ENCODE measurements at places on chromosomes 7 and 10.

DNA sequence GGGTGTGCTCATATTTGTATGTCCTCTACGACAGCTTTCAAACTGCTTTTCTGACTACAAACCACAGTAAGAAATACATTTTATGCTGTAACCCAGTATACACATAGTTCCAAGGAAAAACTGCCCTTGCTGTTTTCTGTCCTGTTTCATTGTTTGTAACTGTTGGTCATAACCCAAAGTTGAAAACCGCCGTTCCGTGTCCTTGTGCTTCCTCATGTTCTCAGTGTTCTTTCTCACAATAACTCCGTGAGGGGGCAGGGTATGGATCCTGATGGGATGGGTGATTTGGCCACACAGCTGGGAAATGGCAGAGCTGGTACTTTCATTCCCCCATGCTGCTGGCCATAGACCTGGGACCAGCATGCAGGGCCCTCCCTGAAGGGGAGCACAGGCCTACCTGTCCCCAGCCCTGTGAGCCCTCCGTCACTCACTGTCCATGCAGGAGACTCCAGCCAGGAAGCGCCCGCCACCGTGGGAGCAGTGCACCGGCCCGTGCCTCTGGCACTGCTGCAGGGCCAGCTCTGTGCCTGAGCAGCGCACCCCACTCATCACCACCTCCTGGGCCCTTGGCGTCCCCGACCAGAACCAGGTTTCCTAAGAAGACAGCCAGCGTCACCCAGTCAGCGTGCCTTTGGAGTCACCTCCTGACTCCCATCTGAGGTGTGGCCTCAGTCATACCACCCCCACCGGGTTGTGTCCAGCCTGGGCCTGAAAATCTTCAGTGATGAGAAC, 12.7 kb downstream of the LOXL4 start:
- H3K4me1 ChIP-seq = no peaks in the 10 kb centered on the region
- H3K27ac ChIP-seq = no peak overlapping the region
- no peak overlapping the region for H3K4me3 ChIP-seq
- no peak for DNase-seq
- H3K27me3 ChIP-seq = no peaks in the 10 kb centered on the region

GRCh38 chr10:35492386-35493195, 112.5 kb upstream of the GJD4 start:
- peaks cover 20% of the 10 kb centered on the region for H3K4me1 ChIP-seq
- H3K36me3 ChIP-seq = no peaks in the 10 kb centered on the region
- H3K4me3 ChIP-seq = no peak overlapping the region

DNA sequence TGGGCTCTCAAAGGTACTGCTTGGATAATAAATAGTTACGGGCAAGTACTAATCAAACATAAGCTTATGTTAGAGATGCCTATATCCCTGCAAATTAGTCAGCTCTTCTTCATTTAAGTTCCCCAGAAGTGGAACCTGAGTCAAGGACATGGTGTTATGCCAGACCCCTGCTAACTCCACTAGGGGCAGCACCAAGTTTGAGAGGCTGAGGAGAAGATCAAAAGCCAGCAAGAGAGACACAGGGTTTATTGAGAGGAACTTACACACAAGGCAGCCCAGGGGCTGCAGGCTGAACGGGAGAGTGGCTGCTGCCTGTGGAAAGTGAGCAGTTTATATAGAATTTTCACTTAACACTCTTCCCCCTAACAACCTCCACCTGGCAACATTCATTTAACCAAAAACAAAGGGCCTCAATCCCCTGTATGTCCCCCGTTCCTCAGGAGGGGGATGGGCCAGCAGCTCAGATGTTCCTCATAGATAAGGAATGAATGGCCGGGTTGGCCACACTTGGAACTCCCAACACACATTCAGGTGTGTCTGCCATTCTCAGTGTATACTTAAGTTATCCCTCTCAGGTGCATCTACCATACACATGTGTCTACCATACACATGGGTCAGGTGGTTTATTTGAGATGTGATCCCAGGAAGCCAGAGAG, 62.6 kb upstream of the GHITM start:
- no peaks in the 10 kb centered on the region for H3K27me3 ChIP-seq
- H3K36me3 ChIP-seq = no peaks in the 10 kb centered on the region
- H3K4me1 ChIP-seq = no peaks in the 10 kb centered on the region
- H3K27ac ChIP-seq = peak overlapping the region; percentile 3
- H3K4me3 ChIP-seq = no peak overlapping the region

DNA sequence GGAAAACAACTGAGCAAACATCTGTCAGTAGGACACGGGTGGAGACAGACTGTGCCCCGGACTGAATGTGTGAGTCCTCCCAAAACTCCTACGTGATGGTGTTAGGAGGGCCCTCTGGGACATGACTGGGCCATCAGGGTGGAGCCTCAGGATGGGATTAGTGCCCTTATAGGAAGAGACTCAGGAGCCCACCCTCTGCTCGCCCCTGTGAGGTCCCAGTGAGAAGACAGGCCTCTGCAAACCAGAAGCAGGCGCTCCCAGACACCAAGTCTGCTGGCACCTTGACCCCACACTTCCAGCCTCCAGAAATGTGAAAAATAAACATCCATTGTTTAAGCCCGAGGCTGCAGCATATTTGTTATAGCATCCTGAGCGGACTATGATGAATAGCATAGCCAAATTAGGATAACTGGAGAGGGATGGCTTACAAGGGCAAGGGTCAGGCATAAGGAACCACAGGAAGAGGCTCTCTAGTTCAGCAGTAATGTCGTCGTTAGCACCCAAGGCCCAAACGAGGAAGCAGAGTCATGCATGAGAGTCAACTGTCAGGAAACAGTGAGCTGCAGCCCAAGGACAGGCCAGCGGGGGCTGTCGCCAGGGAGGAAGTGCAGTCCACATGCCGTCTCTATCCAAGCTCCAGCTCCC, 50.6 kb downstream of the PTPRN2 start:
- H3K36me3 ChIP-seq = no peaks in the 10 kb centered on the region
- no peaks in the 10 kb centered on the region for H3K4me1 ChIP-seq
- no peak for DNase-seq
- H3K27ac ChIP-seq = no peak overlapping the region
- H3K4me3 ChIP-seq = no peak overlapping the region
- no peaks in the 10 kb centered on the region for H3K27me3 ChIP-seq

DNA sequence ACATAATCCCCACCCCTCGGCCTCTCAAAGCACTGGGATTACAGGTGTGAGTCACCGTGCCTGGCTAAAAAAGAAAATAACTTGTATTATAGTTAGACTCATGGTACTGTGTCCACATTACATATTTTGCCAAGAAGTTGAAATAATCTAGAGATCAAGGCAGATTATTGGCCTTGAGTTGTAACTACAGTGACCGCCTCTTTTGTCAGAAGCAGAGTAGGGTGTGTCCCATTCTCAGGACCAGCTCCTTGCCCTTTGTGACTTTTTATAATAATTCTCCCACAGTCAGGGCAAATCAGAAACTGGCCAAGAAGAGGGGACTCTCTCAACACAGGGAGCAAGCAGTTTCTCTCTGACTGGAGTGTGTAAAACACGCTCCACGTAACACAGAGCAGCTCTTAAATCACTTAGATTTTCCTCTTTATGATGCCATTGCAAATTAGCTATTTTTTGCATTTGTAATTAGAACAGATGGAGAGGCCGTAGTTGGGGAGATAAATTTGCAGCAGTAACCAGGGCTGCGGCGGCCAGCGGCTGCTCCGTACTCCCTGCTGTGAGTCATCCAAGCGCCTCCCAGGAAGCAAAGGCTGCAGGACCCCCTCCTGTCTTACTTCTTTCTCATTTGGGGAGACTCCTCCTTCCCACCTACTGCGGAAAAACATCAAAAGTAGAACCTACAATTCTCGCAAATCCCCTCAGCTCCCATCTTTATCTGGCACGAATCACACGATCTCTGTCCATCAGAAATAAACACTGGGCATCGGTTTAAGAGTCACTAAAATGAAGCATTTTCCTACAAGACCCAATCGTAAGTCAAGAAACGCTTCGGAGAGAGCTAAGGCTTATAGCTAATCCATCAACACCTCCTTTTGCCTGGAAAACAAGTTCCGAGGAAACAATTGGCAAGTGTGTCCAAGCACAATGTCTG, 32.1 kb upstream of the MSRB2 start:
- H3K27me3 ChIP-seq = no peaks in the 10 kb centered on the region
- H3K36me3 ChIP-seq = no peaks in the 10 kb centered on the region
- H3K27ac ChIP-seq = no peak overlapping the region
- no peak for DNase-seq
- no peak overlapping the region for H3K4me3 ChIP-seq

Measured in upper lobe of right lung (tissue), 1 donor.